NCI-H446 (cell line): ENCODE measurements at places on chromosomes 6 and 20.

DNA sequence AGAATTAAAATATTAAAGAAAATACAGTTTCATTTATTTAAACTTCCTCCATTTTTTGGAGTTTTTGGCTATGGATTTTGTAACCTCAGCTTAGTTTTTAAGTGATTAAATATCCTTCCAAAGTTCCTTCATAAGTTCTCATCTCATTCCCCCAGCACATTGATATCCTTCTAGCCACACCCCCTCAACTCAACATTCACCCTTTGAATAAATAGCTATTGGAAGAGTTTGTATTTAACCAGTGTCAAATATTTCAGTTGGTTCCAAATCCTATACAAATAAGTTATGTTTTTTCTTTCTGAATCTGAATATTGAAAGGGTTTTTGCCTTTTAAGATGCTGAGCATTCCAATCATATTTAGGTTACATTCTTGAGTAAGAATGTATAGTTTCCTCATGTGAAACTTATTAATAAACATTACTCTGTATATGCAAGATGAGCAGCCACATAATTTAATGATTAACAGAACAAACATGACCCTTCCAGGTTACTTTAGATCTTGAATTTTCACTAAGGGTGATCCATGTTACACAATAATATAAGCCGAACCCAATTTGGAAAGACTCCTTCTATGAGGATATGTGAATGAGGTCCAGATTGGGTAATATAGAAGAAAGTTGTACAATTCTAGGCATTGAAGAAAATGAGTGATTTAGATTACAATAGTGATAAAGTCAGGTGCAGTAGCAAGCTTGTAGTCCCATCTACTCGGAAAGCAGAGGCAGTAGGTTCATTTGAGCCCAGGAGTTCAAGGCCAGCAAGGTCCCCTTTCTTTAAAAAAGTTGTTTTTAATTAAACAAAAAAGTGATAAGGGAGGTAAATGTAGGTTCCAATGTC, 13.6 kb downstream of the GLYATL3 start:
- no peak for DNase-seq

DNA sequence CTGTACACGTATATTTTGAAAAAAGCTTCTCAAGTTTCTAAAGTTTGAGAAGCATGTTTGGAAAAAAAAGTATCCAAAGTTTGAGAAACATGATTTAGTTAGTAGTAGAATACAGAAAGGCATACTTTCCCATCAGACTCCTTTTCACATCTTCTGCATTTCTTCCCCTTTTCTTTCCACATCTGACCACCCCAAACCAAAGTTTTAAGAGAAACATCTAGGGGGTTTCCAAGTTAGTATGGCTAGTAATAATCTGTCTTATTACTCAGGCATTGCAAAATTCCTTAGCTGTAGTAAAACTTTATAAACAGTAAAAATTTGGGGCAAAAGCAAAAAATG, 63.0 kb upstream of the IL20RA start:
- DNase-seq, result no peak

- no peak for DNase-seq
Measured at GRCh38 chr20:59809630-59810448, 123.6 kb downstream of the SYCP2 start.

- DNase-seq, result no peak
Measured at GRCh38 chr20:53064935-53065334, 92.8 kb downstream of the TSHZ2 start.
